CD4-positive, alpha-beta T cell treated with Interleukin-4 for 4 hours (primary cell): ENCODE measurements at places on chromosomes 13 and 19.

GRCh38 chr19:41426952-41427646, at the start of gene B3GNT8:
Gene B3GNT8 (minus strand): TSS chr19:41427374. CDS start chr19:41426778, 596 bp downstream.
- DNase-seq: peak; percentile 34

- DNase-seq: no peak
These were observed 504.5 kb downstream of the FOXO1 start for GRCh38 chr13:40161931-40162330.

GRCh38 chr19:5292453-5292821, 48.2 kb downstream of the PTPRS start:
- peak; percentile 2 for DNase-seq

GRCh38 chr13:45989607-45990006, 62.9 kb downstream of the ZC3H13 start:
- no peak for DNase-seq

GRCh38 chr13:112881656-112882554, 87.1 kb upstream of the MCF2L start:
- DNase-seq: no peak

DNA sequence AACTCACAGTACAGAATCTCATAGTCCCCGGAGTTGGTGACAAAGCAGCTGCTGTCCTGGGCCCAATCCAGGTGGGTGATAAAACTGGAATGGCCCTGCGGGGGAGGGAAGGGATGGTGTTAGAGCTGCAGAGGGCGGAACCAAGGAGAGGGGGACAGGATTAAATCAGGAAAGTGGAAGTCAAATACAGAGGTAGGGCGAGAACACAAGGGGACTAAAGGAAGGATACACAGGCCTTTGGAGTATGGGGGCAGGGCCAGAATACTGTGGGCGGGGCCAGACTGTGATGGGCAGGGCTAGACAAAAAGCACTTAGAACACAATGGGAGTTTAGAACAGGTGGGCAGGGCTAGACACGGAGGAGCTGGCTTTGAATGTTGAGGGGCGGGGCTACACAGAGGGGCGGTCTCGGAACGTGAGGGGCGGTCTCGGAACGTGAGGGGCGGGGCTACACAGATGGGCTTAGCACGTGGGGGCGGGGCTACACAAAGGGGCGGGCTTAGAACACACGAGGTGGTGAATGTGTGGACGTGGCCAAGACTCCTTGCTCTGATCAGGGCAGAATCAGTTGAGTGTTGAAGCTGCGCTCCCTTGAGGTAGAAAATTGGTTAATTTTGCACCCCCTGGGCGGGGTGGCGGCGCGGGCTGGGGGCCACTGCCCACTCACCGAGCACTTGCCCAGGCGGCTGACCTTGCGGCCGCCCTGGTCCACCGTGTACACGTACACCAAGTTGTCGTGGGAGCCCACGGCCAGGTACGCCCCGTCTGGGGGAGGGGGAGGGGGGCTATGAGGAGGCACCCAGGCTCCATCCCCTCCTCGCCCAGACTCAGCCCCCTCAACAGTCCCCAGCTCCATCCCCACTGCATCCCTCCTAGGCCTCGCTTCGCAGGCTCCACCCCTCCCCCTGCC, 14.0 kb upstream of the GPR4 start:
- DNase-seq: peak; percentile 60

- no peak for DNase-seq
These were observed 10.2 kb downstream of the N4BP2L2 start for GRCh38 chr13:32528358-32528757.

DNA sequence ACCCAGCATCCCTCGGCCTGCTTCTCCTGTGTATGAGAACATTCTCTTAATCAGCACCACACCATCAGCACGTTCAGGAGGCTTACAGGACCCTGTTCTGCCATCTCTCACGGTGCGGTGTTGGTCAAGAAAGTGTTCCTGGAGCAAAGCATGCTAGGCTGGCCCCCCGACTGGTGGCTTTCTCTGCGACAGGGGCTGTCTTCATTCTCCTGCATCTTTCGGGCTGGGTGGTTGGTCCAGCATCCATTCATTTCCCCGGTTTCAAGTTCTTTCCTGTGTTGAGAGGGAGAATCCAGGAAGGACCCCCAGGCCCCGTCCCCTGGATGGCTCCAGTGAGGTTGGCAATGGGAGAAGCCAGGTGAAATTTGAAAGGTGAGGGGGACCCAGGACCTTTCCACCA, 55.8 kb downstream of the C1QTNF9 start:
- no peak for DNase-seq

GRCh38 chr13:55245005-55245644, 1895.6 kb upstream of the PRR20A start:
- DNase-seq: no peak

DNA sequence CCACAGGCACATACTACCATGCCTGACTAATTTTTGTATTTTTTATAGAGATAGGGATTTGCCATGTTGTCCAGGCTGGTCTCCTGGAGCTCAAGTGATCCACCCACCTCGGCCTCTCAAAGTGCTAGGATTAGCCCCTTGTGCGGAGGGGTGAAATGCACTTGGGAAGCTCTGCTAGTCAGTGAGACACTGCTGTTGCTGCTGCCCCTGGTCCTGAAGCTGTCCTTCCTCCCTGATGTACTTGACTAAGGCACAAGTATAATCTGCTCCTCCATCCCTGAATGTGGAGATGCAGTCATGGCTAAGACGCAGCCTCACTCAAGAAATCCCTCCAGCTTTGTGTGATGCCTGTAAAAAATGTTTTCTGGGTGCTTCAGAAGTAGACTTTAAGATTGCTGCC, 124.5 kb downstream of the KCTD15 start:
- DNase-seq: no peak

GRCh38 chr19:12784871-12785430, 6.3 kb upstream of the JUNB start:
- DNase-seq: peak; percentile 77

- no peak for DNase-seq
These were observed 1.9 kb upstream of the JUND start for GRCh38 chr19:18283338-18283737.

DNA sequence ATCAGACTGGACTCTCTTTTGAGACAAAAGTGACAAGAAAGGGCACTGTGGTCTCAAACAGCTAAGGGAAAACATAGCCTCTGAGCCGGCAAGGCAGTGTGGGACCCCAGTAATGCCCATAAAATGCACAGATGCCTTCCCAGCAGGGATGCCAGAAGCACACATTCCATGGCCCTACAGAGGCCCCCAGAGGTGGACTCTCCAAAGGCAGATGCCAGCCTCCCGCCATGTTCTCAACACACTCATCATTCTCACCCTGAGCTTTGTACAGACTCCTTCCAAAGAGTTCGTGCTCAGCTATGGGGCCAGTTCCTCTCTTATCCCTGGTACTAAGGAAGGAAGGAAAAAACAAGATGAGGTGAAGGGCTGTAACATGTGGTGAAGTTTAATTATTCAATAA, 67.1 kb upstream of the ATP12A start:
- DNase-seq: no peak

DNA sequence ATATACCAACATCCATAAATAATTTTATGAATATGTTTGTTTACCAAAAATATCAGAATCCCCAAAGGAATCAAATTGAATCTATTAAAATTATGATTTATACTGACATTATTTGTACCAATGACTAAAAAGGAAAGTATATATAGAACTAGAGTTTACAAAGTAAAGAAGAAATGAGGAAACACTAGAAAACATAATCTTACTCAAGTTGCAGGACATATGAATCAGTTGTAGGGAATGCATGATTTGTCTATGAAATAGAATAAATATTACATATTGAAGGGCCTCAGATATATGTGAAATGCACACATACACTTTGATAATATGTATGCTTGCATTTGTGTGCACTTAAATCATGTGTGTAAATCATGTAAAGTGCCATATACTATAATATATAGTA, 1466.4 kb downstream of the EFNB2 start:
- no peak for DNase-seq

- DNase-seq: no peak
These were observed 1.1 kb downstream of the SOX1 start for GRCh38 chr13:112067871-112068539.

DNA sequence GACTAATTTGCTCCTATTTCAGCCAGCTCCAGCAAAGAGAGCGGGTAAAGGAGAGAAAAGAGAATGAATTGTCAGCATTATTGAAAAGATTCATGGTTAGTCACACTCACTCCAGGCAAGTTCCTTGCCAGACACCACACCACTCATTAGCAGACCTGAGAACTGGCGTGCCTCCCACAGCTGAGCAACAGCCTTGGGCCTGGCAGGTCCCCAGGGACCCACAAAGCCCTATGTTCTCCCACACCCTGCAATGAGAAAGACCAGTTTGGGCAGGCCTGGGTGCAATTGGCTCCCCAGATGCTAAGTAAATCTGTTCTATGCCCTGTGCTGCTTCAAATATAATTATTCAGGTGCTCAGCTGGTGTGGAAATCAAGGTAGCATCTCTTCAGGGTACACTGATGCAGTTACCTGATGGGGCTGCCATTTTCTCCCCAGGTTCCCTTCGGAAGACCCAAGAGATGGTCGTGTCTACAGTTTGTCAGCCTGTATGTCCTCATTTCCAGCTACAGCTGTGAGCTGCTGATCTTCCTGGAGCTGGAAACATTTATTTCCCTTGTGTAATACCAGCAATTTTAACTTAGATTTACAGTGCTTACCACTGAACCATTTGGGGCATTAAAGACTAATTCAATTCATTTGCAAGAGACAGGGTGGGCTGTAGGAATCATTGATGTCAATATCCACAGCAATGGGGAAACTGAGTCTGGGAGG, 405.0 kb downstream of the COG6 start:
- DNase-seq: no peak

GRCh38 chr13:103302676-103303075, 236.5 kb upstream of the SLC10A2 start:
- no peak for DNase-seq

- DNase-seq: no peak
These were observed 18.8 kb upstream of the GPR183 start for GRCh38 chr13:99326012-99326411.

DNA sequence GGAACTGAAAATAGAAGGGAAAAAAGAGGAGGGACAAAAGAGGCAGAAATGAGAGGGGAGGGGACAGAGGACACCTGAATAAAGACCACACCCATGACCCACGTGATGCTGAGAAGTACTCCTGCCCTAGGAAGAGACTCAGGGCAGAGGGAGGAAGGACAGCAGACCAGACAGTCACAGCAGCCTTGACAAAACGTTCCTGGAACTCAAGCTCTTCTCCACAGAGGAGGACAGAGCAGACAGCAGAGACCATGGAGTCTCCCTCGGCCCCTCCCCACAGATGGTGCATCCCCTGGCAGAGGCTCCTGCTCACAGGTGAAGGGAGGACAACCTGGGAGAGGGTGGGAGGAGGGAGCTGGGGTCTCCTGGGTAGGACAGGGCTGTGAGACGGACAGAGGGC, at the start of gene CEACAM5:
TSS of gene CEACAM5 (plus strand) at position 146 of the 400 bp plus-strand sequence. CDS start at position 252, 106 bp downstream.
- no peak for DNase-seq

- peak; percentile 88 for DNase-seq
These were observed 38.3 kb downstream of the ZSWIM4 start for GRCh38 chr19:13833330-13834243.

DNA sequence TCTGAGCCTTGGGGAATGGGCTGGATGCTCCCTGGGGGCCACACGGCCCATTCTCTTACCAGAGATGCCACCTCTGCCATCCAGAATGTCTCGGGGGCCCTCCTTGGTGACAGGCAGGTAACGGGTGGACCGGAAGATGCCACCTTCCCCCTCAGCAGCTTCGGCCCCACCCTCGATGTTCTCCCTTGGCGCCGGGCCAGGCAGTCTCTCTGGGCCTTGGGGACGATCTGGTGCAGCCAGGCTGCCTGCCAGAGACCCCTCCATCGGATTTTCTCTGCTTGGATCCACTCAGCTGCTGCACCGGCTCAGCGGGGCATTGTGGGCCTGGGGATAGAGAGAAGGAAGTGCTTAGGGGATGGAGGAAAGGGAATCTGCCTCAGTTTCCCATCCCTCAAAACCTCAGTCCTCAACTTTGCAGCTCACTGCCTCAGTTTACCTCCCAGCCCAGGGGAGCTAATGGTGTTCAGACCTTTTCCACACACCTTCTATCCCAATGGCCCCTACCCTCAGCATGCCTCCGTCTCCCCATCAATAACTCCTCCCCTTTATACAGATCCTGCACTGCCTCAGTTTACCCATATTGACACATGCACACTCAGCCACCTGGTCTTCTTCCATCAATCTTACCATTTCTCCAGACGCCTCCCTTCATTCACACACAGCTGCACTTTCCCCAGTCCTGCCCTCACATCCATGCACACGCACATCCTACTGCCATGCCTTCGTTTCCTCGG, 1.5 kb downstream of the WIZ start:
- no peak for DNase-seq

GRCh38 chr13:24166561-24166960, 6.0 kb downstream of the SPATA13 start:
- DNase-seq: no peak

DNA sequence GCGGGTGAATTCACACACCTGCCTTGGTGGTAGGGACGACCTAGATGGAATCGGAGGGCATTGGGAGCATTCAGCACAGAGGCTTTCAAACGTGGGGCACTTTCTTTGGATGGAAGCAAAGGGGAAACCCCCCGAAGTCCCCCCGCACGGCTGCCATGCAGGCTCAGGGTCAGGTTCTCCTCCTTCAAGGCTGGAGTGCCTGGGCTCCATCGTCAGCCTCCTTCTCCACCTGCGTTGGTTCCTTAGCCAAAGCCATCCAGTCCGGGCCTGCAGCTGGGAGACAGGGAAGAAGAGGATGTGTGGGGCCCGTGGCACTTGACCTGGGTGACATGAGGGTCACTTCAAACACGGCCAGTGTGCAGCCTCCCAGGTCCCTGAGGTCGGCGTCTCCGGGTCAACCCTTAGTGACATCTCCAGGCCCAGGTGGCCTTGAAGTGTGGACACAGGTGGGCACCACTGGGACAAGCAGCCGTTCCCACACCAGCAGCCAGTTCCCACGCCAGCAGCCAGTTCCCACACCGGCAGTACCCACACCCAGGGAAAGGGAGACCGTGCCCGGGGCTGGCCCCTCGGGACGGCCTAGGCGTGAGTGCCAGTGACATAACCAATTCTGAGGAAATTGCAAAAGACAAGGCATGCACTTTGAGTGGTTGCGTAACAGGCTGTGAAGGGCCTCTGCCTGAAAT, 116.0 kb downstream of the SOX1 start:
- DNase-seq: no peak

GRCh38 chr19:13803038-13803437, 7.8 kb downstream of the ZSWIM4 start:
- DNase-seq: no peak

- no peak for DNase-seq
These were observed 188.0 kb downstream of the TDRD3 start for GRCh38 chr13:60584976-60585375.

DNA sequence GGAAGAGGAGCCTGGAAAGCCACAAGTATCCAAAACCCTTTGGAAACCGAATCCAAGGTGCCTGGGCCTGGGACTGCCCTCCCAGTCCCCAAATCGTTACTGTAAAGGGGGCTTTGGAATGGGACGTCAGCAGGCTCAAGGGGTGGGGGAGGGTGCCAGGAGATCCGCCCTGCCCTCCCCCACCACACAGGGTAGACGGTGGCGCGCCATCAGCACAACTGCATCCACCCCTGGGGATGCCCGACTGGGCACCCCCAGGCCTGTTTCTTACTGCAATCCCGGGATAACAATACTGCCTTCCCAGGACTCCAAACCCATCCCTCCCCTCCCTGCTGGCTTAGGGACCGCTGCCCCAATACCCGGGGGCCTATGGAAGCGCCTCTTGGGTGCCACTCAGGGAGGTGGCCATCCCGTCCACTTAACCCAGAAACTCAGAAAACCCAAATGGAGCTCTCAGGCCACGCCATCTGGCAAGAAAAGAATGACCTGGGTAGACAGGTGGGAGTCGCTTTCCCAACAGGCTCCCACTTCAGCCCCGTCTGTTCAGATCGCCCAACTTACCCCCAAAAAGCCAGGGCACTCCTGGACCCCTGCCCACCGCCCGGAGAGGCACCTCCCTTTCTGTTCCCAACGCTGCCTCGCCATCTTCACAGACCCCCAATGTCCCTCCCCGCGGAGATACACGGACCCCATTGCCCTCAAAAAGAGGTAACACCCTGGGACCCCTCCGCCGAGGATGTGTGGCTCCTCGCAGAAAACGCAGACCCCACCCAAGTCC, 2.4 kb downstream of the KLF16 start:
- no peak for DNase-seq
